HCT116 (cell line): ENCODE measurements at places on chromosomes 3 and 15. TPM values are rescaled to one million over a fixed set of nuclear protein-coding genes. Genes with fewer than 3 reads are reported as not detected.

- no peaks in the 10 kb centered on the region for H3K36me3 ChIP-seq
- no peak for DNase-seq
- no peak overlapping the region for H3K27ac ChIP-seq
- H3K4me1 ChIP-seq = no peaks in the 10 kb centered on the region
- H3K4me3 ChIP-seq = no peak overlapping the region
Observed at GRCh38 chr15:76998663-76999285, 3.8 kb downstream of the PSTPIP1 start.

GRCh38 chr3:107861904-107862303 is 228.9 kb downstream of the CD47 start:
- no peaks in the 10 kb centered on the region for H3K4me1 ChIP-seq
- no peak overlapping the region for H3K4me3 ChIP-seq
- H3K27ac ChIP-seq = no peak overlapping the region
- no peaks in the 10 kb centered on the region for H3K27me3 ChIP-seq

DNA sequence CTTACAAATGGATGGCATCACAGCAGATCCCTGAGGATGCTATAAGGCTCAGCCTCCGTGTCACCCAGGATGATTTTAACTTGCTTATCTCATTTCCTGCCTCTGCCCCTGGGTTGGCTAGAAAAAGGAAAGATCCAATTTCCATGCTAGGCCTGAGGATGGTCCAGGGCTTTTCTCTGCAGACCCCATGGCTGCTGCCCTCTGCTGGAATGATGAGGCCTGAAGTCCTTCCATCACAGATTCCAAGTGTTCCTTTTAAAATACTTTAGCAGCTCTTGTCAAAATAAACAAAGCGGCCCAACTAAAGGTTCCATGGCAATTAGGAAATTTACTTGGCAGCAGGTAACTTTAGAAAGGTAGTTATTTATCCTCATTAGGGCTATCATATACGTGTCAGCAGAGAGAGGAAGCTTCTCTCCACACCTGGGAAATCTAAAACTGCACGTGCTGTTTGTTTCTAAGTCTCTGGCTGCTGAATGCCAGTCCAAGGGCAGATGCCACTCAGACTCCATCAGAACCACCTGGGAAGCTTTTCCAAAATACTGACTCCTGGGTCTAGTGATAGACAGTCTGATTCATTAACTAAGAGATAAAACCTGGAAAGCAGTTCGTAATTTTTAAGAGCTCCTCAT is 401.9 kb upstream of the IL12A start:
- no peaks in the 10 kb centered on the region for H3K27me3 ChIP-seq
- H3K36me3 ChIP-seq = no peaks in the 10 kb centered on the region
- peak; percentile 29 for DNase-seq

DNA sequence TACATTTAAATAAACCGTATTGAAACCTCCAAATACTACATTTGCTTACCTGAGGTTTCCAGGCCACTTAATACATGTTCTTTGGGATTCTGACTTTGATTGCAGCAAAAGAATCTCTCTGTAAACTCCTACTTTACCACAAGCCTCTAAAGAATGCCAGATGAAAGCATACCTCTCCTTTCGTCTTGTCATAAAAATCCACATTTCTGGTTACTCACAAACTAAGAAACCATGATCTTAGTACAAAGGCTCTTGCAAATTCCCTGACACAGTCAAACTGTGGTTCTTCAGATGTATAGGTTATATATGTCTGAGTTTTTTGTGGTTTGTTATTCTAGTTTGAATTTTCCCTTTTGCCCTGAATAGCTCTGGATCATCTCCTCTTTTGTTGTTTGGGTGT is 188.4 kb downstream of the RAP2B start:
- H3K4me3 ChIP-seq = no peak overlapping the region
- H3K27me3 ChIP-seq = no peaks in the 10 kb centered on the region
- H3K4me1 ChIP-seq = peaks cover 16% of the 10 kb centered on the region
- no peaks in the 10 kb centered on the region for H3K36me3 ChIP-seq

- peaks cover 37% of the 10 kb centered on the region for H3K4me1 ChIP-seq
- no peak overlapping the region for H3K27ac ChIP-seq
- no peak for DNase-seq
- no peak overlapping the region for H3K4me3 ChIP-seq
- H3K36me3 ChIP-seq = no peaks in the 10 kb centered on the region
Observed at GRCh38 chr3:32310336-32310735, 71.9 kb downstream of the CMTM8 start.

DNA sequence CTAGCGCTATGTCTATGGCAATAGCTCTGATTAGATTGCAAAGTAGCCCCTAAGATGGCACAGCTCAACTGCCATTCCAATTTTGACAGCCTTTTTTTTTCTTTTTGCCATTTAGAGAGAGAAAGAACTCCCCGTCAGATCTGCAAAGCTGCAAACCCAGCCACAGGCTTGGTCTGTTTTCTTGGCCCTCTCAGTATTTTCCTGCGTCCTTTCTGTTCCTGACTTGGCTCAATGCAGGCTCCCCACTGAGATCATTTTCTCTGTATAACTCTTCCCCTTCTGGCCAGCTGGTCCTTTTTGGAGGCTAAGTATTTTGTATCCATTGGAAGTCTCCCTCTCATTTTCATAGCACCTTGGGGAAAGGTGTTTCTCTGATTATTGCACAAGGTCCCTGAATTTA is 386.7 kb downstream of the UNC13C start:
- no peaks in the 10 kb centered on the region for H3K36me3 ChIP-seq
- DNase-seq = no peak
- no peak overlapping the region for H3K27ac ChIP-seq
- H3K4me1 ChIP-seq = no peaks in the 10 kb centered on the region
- H3K4me3 ChIP-seq = no peak overlapping the region

GRCh38 chr15:40003116-40003916 is 35.7 kb downstream of the SRP14 start:
- DNase-seq = no peak
- no peaks in the 10 kb centered on the region for H3K27me3 ChIP-seq
- no peak overlapping the region for H3K4me3 ChIP-seq
- peaks cover 3% of the 10 kb centered on the region; the same call in 1 of the 2 replicates for H3K4me1 ChIP-seq

DNA sequence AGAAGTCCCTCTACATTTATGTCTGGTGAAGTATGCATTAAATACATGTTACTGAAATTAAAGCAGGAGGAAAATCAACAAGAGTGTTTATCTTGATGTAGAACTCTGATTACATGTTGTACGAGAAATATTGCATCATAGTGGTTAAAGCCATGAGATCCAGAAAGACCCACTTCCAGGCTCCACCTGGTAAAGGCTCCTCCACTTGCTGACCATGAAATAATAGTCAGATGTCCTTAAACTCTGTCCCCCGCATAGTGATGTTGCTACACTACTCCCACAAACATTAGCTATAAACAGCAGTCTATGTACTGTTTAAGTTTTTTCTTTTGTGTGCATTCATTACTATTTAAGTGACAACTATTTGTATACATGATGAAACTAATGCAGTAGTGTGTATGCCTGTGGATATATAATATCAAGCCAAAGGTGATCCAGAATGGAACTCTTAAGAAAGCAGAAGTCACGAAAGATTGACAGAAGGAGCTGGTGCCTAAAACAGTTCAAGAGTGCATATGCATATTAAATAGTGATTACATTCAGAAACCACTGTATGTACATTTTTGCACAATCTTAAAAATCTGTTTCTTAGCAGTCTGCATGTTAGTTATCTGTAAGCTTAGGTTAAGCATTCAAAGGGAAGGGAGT is 264.4 kb upstream of the KCNMB2 start:
- no peak overlapping the region for H3K4me3 ChIP-seq
- H3K27ac ChIP-seq = no peak overlapping the region
- H3K4me1 ChIP-seq = no peaks in the 10 kb centered on the region
- H3K27me3 ChIP-seq = no peaks in the 10 kb centered on the region
- H3K36me3 ChIP-seq = no peaks in the 10 kb centered on the region

The ETFA gene
- 144 TPM for total RNA-seq

- DNase-seq = no peak
- H3K36me3 ChIP-seq = peaks cover 12% of the 10 kb centered on the region
- no peaks in the 10 kb centered on the region for H3K27me3 ChIP-seq
- peaks cover 19% of the 10 kb centered on the region for H3K4me1 ChIP-seq
- H3K27ac ChIP-seq = no peak overlapping the region
Observed at GRCh38 chr3:119672776-119673175, 4.4 kb downstream of the COX17 start.

DNA sequence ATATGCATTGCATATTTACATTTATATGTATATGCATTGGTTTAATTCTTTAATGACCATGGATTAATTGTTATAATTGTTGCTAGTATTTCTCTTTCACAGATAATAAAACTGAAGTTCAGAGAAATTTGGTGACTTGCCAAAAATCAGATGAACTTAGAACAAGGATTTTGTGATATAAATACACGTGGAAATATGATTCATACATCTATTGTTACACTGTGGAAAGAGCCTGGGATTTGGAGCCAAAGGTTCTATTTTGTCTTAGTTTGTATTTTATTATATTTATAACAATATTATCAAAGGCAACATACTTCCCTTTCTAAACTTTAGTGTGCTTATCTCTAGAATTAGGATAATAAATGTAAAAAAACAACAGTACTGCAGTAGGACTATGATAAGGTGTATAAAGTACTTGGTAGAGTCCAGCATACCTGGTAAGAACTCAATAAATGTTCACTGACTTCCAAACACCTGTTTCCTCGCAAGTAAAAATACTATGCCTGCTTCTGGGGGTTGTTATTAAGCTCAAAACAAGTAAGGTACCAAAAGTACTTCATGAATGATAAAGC is 342.9 kb downstream of the THSD4 start:
- peaks cover 11% of the 10 kb centered on the region for H3K4me1 ChIP-seq
- H3K27ac ChIP-seq = no peak overlapping the region
- H3K27me3 ChIP-seq = no peaks in the 10 kb centered on the region
- no peaks in the 10 kb centered on the region for H3K36me3 ChIP-seq

DNA sequence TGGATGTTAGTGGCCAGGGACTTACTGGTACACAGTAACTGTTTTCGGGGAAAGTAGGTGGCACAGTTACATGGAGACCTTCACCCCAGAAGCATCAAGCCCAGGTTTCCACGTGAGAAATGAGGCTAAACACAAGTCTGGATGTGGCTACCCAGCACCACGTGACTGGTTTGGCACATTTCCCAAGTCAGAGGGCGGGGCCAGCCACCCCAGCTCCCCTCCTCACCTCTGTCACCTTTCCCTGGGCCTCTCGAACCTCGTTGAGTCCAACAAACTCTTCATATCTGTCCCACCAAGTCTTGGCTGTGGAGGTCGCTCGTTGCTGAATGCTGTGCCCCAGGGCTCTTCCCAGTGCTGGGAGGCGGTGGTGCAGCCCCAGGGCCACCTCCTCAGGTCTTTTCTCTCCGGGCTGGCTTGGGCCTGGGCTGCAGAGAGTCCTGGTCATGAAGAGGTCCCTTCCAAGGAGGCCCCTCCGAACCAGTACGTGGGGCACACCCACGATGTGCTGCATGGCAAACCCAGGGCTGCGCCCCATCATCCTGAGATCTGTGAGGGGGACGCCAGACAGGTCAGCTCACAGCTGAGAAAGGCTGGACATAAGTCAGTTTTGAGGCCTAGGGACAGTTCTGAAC is 4.8 kb upstream of the PLXNB1 start:
- H3K4me1 ChIP-seq = peaks cover 50% of the 10 kb centered on the region
- no peak for DNase-seq
- H3K27me3 ChIP-seq = no peaks in the 10 kb centered on the region
- peak overlapping the region; percentile 62 for H3K27ac ChIP-seq

The FBXO40 gene
- not detected for total RNA-seq

The SAXO2 gene
- 5.7 TPM for total RNA-seq

DNA sequence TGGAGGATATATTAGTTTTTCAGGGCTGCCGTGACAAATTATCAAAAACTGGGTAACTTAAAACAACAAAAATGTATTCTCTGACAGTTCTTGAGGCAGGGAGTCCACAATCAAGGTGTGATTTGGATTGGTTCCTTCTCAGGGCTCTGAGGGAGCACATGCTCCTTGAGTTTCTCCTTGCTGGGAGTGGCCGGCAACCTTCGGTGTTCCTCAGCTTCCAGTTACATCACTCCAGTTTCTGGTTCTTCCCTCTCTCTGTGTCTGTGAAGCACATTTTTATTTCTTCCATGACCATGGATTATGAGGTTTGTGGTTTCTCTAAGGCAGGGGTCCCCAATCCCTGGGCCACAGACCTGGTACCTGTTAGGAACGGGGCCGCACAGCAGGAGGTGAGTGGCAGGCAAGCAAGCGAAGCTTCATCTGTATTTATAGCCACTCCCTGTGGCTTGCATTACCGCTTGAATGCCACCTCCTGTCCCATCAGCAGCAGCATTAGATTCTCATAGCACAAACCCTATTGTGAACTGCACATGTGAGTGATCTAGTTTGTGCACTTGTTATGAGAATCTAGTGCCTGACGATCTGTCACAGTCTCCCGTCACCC is 24.3 kb downstream of the LRRC28 start:
- H3K4me3 ChIP-seq = no peak overlapping the region
- H3K4me1 ChIP-seq = no peaks in the 10 kb centered on the region

DNA sequence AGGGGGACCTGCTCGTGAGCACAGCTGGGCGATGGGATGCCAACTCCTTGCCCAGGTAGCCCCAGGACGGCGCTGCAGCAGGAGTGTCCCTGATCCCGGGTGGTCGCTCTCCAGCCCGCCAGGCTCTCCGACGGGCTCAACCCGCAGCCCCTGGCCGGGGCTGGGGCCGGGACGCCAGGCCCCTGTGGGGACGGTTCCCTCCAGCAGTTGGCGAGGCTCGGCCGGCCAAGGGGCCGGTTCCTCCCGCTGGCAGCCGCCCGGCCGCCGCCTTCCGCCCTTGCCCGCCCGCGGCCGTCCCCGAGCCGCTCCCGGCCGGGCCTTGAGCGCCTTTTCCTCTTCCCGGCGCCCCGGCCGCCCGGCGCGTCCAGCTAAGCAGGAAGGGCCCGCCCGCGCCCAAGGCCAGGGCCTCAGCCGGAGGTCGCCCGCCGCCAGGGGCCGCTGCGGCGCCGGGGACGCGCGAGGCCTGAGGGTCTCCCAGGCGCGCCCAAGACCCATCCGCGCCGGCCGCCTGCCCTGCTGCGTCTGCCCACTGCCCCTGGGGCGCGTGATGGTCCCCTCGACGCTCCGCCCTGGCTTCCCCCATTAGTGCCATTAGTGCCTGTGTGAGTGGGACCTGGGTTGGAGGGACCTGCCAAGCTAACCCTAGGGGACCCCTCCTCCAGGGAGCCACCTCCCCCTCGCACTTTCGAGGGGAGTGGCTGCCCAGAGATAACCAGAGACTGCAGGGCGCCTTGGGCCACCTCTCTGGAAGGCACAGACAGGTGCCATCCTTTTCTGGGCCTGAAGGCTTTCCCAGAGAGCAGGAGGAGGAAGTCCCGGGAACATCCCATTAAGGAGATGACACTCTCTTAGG is 106.4 kb downstream of the FBLN2 start:
- no peak overlapping the region for H3K27ac ChIP-seq
- no peak for DNase-seq
- H3K36me3 ChIP-seq = no peaks in the 10 kb centered on the region
- peaks cover 4% of the 10 kb centered on the region; the same call in 1 of the 2 replicates for H3K4me1 ChIP-seq
- no peak overlapping the region for H3K4me3 ChIP-seq
- no peaks in the 10 kb centered on the region for H3K27me3 ChIP-seq
